ENCODE measurements at places on chromosomes 3 and 15.

- ATAC-seq, result no peak
Observed at GRCh38 chr3:53401154-53401553, 53.8 kb upstream of the DCP1A start.

DNA sequence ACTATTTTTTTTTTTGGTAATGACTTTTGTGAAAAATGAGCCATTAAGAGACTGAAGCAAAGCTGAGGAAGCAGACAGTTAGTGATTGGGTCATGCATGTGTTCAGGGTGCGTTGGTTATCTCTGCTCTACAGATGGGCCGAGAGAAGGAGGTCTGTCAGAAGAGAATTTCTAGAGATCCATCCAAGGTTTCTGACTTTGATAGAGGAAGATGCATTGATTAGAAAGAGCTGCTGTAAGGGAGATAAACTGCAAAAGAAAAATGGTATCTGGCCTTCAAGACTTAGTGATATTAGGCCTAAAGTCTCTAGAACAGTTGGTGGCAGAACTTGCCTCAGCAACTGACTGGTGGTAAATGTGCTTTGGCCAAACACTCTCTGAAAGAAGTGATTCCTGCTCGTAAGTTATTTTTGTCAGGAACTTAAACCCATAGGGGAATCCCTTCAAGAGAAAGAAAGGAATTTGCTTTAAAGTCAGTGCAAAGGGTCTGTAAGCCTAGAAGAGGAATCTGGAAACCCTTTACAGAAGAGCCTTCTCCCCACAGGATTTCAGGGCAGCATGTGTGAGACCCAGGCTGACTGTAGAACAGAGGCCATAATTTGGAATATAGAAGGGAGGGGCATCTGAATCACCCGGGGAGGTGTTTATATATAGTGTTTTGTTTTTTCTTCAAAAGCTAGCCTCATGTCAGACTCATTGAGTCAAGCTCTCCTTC is 67.8 kb downstream of the OPA1 start:
- no peak for ATAC-seq

DNA sequence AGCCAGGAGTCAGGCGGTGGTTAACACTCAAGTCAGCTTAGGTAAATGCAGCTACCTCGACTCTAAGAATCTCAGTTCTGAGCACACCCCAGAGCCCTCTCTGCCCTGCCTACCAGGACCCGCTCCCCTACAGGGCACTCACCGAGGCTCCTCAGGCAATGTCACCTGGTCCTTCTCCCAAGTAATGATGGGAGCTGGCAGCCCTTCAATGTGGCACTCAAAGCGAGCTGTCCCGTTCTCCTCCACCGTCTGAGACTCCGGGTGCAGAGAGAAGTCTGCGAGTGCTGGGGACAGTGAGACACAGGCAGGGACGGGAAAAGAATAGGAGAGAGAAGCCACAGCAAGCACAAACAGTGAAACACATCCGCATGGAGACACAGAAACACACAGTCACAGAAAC is 12.7 kb downstream of the IGDCC4 start:
- ATAC-seq, result no peak

DNA sequence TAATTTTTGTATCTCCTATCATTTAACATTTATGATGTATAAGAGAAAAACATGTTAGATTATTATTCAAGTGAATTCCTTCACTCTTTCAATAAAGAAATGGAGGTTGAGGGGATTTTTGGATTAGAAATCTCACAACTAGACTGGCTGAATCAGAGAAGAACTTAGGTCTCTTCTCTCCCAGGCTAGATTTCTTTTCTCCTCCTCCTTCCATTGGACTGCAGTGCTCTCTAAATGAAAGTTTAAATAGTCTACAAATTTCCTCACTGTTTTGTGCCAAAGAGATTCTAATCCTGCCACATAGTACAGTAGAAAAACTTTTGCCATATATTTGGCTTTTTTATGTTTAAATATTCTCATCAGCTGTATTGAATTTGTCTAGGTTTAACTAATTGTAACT is 65.8 kb downstream of the ECT2 start:
- ATAC-seq, result no peak

GRCh38 chr3:420584-420983 is 224.0 kb downstream of the CHL1 start:
- ATAC-seq, result no peak

GRCh38 chr3:141642215-141642614 is 95.9 kb upstream of the RNF7 start:
- no peak for ATAC-seq

DNA sequence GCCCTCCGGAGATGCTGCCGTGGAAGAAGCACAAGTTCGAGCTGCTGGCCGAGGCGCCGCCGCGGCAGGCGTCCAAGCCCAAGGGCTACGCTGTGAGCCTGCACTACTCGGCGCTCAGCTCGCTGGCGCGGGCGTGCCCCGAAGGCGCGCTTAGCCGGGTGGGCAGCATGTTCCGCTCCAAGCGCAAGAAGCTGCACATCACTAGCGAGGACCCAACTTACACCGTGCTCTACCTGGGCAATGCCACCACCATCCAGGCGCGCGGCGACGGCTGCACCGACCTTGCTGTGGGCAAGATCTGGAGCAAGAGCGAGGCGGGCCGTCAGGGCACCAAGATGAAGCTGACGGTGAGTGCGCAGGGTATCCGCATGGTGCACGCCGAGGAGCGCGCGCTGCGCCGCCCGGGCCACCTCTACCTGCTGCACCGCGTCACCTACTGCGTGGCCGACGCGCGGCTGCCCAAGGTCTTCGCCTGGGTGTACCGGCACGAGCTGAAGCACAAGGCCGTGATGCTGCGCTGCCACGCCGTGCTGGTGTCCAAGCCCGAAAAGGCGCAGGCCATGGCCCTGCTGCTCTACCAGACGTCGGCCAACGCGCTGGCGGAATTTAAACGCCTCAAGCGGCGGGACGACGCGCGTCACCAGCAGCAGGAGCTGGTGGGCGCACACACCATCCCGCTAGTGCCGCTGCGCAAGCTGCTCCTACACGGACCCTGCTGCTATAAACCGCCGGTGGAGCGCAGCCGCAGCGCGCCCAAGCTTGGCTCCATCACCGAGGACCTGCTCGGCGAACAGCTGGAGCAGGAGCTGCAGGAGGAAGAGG is 1.3 kb downstream of the FAM43A start:
- no peak for ATAC-seq

DNA sequence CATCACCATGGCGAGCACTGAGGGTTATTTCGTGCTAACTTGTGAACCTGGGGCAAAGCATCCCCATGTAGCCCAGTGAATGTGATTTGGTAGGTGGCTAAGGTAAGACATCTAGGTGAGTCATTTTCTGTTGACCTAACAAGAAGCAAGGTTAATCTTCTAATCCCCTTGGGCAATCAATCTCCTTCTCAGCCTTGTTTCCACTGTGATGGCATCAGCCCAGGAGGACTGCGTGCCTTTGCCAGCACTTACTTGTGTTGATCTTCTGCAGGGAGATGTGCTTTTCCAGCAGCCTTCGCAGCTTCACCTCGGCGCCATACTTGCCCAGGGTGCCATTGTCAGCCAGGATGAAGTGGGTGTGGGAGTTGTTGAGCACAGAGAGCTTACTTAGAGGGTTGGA is 35.7 kb downstream of the TRPM1 start:
- ATAC-seq, result no peak

DNA sequence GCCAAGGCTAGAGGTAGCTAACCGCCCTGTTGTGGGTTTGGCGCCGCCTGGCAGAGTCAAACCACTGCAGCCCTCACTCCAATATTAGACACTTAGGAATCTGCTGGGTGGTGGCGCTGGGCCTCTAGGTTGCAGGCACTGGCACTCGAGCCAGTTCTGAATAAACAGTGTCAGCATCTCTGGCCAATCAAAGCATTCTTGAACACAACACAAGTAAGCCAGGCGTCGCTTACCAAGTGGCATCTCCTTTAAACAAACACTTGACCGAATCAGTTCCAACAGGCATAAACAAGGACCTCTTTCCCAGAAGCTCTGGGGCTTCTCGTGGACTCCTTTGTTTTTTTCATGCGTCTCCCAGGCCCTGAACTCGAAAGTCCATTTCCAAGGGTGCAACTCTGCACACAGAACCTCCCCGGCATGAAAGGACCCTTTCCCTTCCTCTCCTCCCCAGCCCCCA is 82.3 kb downstream of the LRIG1 start:
- ATAC-seq, result no peak
